Epithelial cell of alveolus of lung (primary cell): ENCODE measurements at places on chromosomes 12 and 14. TPM values are rescaled to one million over a fixed set of nuclear protein-coding genes. Genes with fewer than 3 reads are reported as not detected.

The GARIN6 gene
- total RNA-seq: not detected in 2 replicates

The CEP170B gene
- total RNA-seq: 12.9 and 14.6 TPM in 2 replicates

The SPIC gene
- total RNA-seq: not detected in 2 replicates

The NRXN3 gene
- under 0.01 and 1.8 TPM in 2 replicates for total RNA-seq

The TPPP2 gene
- not detected in 2 replicates for total RNA-seq

The PDZRN4 gene
- total RNA-seq: 0.08 TPM in 1 of 2 replicates, not detected in the other

The RBP5 gene
- total RNA-seq: not detected in 2 replicates

The TSPAN8 gene
- 0.13 TPM in 1 of 2 replicates, not detected in the other for total RNA-seq

The IL22 gene
- total RNA-seq: not detected in 2 replicates

The ST8SIA1 gene
- total RNA-seq: under 0.01 and 1.3 TPM in 2 replicates
